ENCODE measurements at places on chromosomes 12 and 14. TPM values are rescaled to one million over a fixed set of nuclear protein-coding genes. Genes with fewer than 3 reads are reported as not detected.

DNA sequence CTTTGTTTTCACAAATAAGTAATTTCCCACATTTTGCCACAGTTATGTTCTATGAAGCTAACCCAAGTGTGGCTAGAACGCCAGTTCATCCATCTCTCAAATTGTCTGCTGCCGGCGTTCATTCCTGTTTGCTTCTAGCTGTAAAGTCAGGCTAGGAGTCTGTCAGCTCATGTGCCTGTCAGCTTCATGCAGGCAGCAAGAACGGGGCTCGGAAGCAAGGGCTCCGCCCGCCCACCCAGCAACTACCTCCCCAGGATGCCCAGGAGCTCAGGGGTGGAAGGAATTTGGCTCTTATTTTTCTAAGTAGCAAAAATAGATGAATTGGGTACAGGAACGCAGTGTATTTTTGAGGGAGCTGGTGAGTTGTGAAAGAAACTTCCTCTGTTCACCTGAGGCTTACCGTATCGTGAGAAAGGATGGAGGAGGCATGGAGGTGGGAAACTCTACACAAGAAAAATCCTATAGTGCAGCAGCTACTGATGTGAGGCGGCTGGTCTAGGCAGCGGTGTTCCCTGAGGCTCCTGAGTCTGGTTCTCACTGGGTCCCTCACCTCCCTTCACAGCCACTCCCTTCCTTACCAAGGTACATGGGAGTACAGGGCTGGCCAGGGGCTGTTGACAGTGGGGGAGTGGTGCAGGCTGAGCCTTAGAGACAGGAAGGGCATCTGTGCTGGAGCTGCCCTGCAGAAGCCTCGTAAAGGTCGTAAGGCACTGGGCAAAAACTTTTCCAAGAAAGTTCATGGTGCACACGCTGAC, 54.5 kb upstream of the AMN start:
- no peak for DNase-seq

GRCh38 chr12:91105807-91106206, 5.5 kb downstream of the LUM start:
- no peak for DNase-seq

GRCh38 chr12:61422786-61423185, 837.4 kb upstream of the USP15 start:
- no peak for DNase-seq

- DNase-seq = no peak
Observed at GRCh38 chr12:4603946-4604345, 41.9 kb downstream of the DYRK4 start.

DNA sequence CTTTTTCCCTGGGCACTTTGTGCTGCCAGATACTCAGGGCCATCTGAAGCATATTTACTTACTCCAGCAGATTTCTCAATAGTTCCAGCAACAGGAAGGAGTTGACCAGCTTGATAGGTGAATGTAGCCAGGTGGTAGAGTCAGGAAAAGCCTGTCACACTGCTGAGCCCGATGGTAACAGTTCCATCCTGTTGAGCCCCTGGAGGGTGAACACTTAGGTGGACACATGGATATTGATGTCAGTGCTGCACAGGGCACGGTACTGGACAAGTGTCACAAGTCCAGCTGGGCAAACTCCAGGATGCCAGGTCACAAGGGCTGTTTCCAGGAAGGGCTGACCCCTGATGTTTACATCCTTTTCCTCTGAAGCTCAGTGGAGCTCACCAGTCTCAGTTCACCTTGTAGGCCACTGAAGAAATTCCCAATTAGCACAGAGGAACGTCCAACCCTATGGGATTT, 2.3 kb upstream of the SMOC1 start:
- DNase-seq = no peak

GRCh38 chr12:106978035-106978800, 8.7 kb downstream of the MTERF2 start:
- DNase-seq = no peak

DNA sequence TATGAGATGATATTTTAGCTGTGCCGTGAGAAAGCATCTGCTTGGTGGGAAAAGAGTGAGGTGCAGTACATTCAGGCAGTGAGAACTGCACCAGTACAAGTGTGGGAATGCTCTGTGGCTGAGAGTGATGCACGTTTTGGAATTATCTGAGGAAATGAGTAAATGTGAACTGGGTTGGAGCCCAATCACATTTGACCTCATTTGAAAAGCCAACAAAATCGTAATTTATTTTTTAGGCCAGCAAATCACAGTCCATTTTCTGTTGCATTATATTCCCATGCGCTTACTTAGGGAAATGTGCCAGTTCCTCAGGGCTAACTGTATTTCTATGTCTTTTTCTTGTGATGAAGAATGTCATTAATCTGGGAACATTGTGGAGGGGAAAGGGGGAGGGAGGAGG, 77.3 kb downstream of the SNAPC1 start:
- no peak for DNase-seq

DNA sequence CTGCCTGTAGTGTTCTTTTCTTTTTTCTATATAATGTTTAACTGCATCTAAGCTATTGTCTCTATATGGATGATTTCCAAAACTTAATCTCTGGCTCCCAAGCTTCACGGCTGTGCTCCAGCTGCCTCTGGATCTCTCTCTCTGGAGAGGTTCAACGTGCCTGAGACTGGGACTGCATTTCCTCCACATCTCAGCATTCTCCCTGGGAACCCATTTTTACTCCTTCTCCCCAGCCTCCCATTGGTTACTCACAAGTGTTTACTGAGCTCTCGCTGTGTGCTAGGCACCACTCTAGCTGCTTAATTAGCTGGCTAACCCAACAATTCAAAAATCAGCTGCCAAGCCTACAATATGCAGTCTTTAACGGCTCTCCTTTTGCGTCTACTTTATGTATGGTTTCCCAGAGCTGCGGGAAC, 34.7 kb downstream of the FBXL14 start:
- no peak for DNase-seq

DNA sequence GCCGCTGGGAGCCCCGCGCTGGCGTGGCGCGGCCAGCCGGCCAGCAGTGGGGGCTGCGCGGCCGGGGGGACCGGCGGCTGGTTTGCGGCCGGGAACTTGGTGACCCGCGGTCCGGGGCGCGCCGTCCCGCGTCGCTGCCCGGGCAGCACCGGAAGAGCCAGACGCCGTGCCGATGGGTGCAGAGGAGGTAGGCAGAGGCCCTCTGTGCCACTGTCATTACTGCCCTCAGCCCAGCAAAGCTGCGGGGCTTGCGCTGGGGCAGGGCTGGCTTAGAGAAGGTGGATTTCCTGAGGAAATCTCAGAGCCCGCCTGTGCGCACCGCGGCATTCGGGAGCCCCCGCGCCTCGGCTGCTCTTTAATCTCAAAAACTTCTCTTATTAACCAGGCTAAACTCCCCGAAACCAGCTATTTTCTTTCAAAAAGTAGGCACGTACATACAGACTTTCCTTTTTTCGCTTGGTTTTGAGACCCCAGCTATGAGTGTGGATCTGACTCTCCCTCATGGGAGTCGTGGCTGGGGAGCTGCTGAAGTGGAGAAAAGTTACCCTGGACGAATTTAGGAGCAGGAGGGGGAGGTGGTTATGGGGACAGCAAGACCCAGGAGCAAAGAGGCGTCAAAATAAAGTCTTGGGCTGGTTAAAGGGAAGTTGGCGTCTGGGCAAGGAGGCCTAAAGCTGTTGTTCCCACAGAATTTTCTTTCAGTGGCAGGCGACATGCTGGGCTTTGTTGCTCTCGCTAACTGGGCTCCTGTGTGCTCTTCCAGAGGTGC, 802 bp downstream of the SUSD6 start:
- DNase-seq = no peak

- no peak for DNase-seq
Observed at GRCh38 chr14:103514596-103515421, 7.8 kb downstream of the CKB start.

DNA sequence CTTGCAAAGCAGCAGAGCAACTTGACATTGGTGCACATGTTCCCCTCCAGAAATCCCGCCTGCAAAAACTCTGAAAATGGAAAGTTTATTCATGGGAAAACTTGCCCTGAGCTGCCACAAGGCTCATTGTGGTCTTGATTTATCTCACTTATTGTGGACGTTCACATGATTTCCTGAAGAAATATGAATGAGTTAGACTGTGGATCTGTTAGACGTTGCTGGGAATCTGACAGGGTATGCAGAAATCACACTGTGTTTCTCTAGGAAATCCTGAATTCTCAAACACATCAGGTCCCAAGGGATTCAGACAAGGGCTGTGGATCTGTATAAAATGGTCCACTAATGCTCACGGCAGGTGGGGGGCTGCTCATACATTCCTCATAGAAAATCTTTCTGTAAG, 72.2 kb downstream of the EID3 start:
- no peak for DNase-seq

DNA sequence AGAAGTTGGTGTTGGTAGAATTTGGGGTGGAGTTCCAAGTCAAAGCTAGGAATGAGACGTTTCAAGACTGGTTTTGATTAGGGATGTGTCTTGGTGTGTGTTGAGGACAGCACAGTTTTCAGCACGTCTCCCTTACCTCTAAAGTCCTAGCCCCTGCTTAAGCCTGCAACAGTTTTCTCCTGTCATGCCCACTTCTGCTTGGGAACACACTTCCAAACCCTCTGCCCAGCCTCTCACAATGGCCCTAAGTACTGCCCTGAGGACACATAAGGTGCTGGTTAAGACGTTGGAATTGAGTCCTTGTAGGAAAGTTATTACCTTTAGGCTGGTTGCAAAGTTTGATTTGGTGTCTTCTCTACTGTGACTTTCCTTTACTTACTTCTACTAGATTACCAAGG, 710 bp upstream of the BMAL2 start:
- no peak for DNase-seq

Gene DNAH10
- 0.56 TPM for total RNA-seq

Gene JPH4
- total RNA-seq = 8.3 TPM

Gene C12orf56
- not detected for total RNA-seq

GRCh38 chr12:74292351-74293194, 245.1 kb upstream of the ATXN7L3B start:
- no peak for DNase-seq

DNA sequence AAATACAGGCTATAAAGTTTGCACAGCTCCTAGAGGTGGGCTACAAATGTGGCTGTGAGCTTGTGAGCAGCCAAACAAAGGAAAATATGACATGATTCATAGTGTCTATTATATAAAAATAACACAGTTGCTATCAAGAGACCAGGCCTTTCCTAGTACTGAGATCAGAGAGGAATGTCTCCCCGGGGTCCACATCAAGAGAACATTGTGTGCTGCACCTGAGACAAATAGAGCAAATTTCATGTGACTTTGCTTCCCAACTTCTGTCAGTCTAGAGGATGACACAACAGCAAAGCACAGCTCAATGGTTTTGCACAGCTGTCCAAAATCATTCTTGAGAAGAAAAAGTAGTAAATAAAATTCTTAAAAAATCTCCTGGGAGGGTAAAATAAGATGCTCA, 297.5 kb upstream of the PRKD1 start:
- no peak for DNase-seq
